ENCODE measurements at places on chromosomes 12 and 14.
A peak's percentile ranks its signal among the peaks of the same experiment; 100 is the strongest.

- DNase-seq, result no peak
Measured at GRCh38 chr12:52818388-52818787, 4.5 kb upstream of the KRT4 start.

DNA sequence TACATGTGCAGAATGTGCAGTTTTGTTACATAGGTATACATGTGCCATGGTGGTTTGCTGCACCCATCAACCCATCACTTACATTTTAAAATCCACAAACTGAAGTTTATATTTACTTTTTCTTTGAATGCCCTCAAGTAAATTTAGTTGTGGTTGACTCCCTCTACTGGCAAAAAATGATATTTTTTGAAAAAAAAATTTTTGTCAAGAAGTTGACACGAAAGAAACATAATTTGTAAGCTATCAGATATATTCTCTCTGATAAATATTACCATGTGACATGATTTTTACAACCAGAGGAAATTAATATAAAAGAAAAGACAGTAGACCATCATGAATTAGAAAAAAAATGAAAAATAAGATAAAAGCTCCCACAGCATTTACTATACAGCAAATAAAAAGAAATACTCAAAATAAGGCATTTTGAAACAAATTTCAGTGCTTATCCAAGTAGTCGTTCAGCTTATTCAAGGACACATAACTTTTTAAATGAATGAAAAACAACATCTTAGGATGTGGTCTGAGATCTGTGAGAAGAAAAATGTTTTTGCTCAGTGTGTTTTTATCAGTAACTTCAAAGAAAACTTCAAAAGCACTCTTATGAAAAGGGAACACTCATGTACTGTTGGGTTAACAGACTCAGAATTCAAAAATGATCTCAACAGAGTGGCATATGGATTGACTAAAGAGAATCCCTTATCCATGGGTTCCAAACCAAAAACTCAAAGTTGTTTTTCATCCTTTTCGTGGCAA is 30.0 kb upstream of the GRIP1 start:
- no peak for DNase-seq

DNA sequence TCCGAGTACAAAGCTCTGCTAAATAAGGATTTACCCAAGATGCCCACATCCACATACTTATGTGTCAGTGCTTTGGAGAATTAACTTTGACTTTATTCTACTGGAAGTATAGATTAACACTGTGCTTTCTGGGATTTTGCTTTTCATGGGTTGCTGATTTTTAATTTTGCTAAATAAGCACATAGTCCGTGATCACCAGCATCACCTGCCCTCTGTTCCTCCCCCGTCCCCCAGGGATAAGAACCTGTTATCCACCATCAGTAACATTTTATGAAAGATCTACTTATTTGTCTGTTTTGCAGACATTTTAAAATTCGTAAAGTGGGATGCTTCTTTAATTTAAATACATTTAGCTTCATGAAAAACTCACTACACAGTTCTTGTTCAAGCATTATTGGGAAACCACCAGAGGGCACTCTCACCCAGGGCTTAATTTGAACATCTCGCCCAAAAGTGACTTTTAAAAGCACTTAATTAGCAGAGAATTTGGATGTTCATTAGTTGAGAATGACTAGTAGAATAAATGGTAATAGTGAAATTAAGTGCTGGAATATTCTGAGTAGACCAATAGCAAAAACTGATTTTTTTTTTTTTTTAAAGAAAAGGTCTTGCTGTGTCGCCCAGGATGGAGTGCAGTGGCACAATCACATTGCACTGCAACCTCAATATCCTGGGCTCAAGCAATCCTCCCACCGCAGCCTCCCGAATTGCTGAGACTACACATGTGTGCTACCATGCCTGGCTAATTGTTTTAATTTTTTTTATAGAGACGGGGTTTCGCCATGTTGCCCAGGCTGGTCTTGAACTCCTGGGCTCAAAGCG is 35.7 kb downstream of the MRPL42 start:
- DNase-seq, result peak; percentile 46

GRCh38 chr14:34461334-34462131 is 507 bp downstream of the SPTSSA start:
- DNase-seq, result no peak

- DNase-seq, result no peak
Measured at GRCh38 chr12:6833189-6833890, 5.1 kb downstream of the P3H3 start.

GRCh38 chr12:68498736-68499135 is 112.0 kb upstream of the RAP1B start:
- DNase-seq, result no peak

DNA sequence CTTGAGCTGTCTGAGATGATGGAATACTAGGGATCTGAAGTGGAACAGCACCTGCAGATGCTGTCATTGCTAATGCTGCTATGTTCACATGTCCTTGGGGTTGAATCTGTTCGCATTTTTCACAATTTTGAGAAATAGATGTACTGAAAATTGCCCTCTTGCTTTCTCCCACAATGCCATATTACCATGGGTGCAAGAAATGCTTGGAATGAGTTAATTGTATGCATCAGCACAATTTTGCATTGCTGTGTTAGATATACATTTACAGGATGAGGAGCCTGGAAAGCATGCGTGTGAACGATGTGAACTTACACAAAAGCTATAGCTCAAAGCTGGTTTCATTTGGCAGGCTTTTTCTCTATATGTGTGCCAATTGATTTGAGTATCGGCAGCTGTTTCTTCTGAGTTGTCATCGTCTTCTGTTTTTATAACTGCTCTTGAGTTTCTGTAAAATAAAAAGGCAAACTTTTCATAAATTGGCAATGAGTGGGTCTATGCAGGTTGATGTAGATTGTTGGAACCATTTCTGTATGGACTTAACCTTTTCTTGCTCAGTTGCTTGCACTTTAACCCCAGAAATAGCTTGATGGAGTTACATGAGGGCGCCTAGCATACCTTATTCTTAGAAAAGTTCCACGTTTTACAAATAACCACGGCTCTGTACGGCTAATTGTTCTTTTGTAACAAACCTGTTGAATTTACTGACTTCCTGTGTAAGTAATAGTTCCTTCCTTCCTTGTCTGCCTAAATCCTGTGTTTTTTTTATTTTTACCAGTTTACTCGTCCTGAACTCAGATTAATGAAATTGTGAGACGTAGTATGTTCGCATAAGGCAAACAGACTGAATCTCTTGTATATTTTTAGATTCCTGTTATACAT is 105.9 kb downstream of the FGD4 start:
- no peak for DNase-seq

- DNase-seq, result no peak
Measured at GRCh38 chr14:32985866-32986265, 47.2 kb downstream of the NPAS3 start.

GRCh38 chr12:95789126-95790032 is 1.2 kb downstream of the NTN4 start:
- no peak for DNase-seq

DNA sequence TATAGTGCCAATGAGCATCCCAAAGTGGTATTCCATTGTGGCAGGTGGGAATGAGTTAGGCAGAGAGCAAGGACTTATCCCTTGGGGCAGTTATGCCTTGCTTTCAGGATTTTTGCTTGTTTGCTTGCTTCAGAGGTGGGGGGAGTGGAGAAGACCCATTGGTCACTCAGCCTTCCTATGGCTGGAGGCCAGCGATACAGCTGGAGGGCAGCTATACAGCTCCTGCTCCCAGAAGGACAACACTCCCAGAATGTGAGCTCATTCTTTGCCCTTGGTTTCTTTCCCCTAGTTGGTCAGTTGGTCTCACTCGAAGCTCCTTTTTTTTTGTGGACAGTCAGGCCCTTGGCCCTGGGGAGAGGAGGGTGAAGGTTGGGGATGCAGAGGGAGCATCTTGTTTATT is 14.5 kb downstream of the KRT83 start:
- DNase-seq, result no peak

GRCh38 chr12:71536279-71536938 is 96.8 kb downstream of the LGR5 start:
- no peak for DNase-seq

- DNase-seq, result no peak
Measured at GRCh38 chr14:53638966-53639365, 317.7 kb downstream of the BMP4 start.

DNA sequence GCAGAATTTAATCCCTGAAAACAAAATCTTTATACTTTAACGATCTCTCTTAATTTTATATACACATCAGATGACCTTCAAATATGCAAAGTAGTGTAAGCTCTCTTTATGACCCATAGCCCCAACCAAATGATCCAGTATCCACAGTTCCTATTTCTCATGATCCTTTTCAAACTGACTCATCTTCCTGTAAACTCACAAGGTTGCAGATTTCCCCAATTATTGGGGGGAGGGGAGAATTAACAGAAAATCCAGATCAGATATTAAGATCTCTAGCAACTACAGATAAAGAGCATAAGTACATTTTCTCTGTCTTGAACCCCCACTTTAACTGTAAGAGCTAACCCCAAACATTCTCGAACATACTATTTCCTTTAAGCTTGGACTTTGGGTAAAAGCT is 12.5 kb downstream of the GNS start:
- no peak for DNase-seq

DNA sequence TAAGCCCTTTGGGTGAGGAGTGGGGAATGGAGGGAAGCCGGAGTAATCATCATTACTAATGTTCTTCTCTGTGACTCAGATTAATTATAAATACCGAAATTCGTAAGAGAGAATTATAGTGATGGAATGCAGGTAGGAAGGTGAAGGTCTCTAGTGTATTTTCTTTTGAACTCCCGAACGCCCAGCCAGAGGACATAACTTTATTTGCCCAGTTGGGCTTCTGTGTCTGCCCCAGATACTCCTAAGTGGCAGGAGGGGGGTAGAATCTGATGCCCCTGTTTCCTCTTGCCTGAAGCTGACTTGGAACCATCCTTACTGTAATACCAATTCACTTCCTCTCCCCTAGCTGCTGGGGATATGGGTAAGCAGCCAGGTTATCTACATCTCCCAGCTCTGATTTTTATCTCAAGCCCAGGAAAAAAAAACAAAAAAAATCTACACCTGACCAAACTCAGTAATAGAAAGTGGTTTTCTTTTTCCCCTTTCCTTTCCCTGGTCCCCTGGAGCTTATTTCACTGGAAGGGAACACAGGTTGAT is 84.4 kb upstream of the CISTR start:
- no peak for DNase-seq

- DNase-seq, result no peak
Measured at GRCh38 chr12:102436867-102437266, 43.5 kb downstream of the IGF1 start.

DNA sequence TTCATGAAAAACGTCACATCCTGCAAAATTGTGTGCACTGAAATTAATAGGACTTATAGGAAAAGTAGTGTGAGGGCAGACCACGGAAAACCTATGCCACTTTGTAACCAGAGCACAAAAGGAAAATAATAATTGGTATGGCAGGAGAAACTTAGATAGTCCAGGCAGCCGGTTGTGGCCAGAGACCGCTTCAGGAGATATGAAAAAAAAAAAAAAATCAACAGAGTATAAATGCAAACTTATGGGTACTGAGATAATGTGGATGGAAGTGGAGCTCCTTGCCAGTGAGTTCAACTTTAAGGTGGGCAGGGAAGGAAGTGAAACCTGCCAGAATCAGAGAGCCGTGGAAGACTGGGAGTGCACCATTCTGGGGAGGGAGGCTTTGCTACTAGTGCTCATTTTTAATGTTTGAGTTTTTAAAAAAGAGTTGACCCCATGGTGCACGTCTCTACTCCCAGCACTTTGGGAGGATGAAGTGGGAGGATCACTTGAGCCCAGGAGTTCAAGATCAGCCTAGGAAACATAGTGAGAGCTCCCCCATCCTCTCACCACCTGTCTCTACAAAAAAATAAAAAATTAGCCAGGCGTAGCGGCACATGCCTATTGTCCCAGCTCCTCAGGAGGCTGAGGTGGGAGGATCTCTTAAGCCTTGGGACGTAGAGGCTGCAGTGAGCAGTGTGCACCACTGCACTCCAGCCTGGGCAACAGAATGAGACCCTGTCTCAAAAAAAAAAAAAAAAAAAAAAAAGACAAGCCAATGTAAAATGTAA is 34.3 kb upstream of the METAP2 start:
- DNase-seq, result no peak

GRCh38 chr12:55663391-55663790 is 26.7 kb downstream of the OR10P1 start:
- DNase-seq, result no peak

- no peak for DNase-seq
Measured at GRCh38 chr14:105568859-105569766, 42.7 kb downstream of the TMEM121 start.

GRCh38 chr14:100384819-100385813 is 62.0 kb downstream of the SLC25A47 start:
- no peak for DNase-seq

DNA sequence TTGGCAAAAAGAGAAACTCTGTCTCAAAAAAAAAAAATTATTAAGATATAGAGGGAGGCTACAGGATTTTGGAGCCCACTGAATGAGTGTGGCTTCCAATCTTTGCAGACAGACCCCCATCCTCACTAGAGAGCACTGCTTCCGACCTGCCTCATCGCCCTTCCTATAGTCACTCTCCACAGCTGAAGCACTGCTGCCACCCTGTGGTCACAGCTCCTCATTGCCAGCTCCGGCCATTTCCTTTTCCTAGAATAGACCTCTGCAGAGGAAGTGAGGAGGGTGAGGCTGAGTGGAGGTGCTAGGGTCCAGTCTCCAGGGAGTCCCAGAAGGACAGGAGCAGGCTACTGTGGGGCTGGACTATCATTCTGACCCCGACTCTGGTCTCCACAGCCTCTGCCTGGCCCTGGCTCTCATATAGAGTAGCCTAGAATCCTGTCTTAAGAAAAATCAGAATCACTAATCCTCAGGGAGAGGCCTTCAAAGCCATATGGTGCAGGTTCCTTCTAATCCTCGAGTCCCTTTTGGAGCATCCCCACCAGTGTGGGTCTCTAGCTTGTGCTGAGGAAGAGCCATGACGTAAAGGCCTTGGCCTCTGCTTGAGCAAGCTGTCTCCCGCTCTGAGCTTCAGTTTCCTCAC is 1.4 kb upstream of the NPFF start:
- DNase-seq, result peak; percentile 74

DNA sequence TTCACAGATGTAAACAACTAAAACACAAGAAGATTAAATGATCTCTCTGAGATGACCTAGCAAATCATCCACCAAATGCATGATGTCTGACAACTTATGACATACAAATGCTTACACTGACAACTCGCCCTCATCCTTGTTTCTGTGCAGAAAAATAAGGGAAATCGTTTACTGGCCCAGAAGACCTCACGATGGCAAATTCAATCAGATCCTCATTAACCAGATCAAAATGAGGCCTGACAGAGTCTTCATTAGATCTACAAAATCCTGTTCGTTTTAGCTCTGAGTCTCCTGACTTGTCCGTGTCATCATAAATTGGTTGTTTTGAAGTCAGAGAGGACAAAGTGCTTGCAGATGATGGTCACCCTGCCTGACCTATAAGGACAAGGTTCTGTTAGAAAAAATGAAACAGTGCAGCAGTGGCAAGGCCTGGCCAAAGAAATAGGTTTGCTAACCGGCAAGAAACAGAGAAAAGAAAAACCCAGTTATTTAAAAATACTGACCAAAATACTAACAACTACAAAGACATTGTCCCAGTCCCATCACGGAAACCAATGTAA is 109.5 kb downstream of the BTG1 start:
- no peak for DNase-seq

- peak; percentile 66 for DNase-seq
Measured at GRCh38 chr12:123916729-123917128, 55.9 kb downstream of the CCDC92 start.

All from activated gamma-delta T cell treated with anti-CD3 and anti-CD28 coated beads, Interleukin-2, amount 50 U/mL, for 16 hours (primary cell).